ENCODE measurements at places on chromosomes 16 and 17.

GRCh38 chr16:67708368-67708771, 10.7 kb downstream of the GFOD2 start:
- DNase-seq = no peak

- DNase-seq = no peak
These were observed 644 bp downstream of the NFAT5 start for GRCh38 chr16:69566240-69566980.

GRCh38 chr16:57235128-57236021, 9.7 kb upstream of the ARL2BP start:
- DNase-seq = peak; percentile 58

DNA sequence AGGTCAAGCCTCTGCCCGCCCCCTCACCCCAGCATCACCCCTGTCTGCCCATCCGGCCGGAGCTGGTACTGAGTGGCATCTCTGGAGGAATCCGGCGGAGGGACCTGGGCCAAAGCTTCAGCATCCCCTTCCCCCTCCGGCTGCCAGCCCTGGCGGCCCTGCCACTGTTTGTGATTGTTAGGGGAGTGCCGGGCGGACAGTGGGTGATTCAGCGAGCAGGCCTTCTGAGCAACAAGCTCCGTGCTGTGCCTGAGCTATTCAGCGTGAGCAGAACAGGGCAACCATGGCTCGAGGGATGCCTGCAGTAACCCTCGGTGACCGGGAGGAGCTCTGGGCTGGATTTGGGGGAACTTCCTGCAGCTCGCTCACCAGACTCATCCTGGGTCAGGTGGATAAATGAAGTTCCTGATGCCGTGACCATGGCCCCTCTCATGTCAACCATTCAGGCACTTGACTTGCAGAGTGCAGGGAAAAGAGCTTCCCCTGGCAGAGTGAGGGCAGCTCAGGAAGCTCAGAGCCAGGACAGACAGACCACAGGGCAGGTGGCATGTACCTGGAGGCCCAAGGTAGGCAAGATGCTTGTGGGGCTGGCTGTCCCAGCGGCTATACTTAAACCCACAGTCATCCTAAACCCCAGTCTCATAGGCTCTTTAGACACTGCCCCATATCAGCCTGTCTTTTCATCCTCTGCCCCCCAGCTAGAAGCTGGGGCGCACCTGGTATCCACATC, 24.3 kb upstream of the MLKL start:
- no peak for DNase-seq

DNA sequence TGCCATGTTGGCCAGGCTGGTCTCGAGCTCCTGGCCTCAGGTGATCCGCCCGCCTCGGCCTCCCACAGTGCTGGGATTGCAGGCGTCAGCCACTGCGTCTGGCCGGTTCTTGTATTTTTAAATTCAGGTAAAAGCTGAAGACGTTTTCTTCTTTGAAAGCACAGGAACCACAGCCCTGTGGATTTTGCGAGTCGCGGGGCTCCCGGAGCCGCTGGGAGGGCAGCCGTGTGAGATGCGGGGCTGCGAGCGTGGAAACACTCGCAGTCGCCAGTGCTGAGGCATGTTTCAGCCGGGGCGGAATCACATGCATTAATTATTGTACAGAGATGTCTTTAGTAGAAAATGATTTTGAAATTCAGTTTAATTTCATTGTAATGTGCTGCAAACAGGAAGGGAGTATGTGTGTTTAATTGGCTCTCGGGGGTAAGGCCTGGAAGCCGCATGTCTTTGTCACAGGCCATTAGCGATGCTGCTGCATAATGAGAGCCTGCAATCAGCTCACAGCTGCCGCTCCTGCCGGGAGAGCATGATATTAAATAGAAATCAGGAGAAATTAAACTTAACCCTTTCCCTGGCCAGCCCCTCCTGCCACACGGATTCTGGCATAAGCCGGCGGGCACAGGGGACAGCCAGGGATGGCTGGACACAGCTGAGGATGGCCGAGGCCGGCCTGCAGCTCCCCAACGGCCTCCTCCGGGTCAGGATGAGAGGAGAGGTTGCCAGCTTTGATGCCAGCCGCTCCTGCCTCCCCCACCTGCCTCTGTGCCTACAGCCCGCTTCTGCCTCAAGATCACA, 35.4 kb upstream of the CDH15 start:
- DNase-seq = no peak

DNA sequence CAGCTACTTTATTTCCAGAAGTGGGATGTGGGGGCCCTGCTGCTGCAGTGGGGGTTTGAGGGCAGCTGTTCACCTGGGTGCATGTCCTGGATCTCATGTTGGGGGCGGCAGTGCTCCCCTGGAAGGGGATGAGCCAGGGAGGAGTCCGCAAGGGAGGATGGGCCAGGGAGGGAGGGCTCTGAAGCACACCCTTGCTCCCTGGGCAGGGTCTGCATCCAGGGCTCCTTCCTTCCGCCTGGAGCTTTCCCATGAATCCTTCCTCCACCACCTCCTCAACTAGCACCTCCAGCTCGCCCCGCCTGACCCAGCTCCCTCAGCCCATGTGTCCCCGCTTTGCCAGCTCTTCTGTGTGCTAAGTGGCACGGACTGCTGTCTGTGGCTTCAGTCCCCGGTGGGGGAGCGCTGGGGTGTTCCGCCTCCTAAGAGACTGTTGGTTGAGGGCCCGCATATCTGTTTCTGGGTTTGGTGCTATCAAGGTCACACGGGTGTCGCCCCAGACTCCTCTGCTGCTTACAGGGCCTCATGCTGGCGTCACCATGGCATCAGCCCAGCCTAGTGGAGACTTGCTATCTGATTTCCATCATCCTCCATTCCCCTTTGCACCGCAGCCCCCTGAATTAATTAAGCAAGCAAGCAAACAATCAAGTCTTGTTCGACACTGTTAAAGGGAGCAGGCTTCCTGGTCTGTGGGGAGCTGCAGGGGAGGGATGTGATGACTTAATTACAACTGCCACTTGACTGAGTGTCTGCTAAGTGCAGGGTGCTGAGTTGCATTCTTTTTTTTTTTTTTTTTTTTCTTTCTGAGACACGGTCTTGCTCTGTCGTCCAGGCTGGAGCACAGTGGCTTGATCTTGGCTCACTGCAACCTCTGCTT, 71.8 kb downstream of the PRKCA start:
- peak; percentile 28 for DNase-seq

GRCh38 chr16:23016368-23016767, 132.9 kb downstream of the USP31 start:
- DNase-seq = peak; percentile 21

GRCh38 chr16:52617591-52617990, 70.6 kb upstream of the TOX3 start:
- no peak for DNase-seq

DNA sequence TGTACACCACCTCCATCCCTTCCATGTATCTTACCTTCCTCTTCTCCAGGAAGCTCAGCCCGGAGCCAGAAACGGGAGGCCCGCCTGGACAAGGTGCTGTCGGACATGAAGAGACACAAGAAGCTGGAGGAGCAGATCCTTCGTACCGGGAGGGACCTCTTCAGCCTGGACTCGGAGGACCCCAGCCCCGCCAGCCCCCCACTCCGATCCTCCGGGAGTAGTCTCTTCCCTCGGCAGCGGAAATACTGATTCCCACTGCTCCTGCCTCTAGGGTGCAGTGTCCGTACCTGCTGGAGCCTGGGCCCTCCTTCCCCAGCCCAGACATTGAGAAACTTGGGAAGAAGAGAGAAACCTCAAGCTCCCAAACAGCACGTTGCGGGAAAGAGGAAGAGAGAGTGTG, 756 bp upstream of the MVP start:
- DNase-seq = no peak

DNA sequence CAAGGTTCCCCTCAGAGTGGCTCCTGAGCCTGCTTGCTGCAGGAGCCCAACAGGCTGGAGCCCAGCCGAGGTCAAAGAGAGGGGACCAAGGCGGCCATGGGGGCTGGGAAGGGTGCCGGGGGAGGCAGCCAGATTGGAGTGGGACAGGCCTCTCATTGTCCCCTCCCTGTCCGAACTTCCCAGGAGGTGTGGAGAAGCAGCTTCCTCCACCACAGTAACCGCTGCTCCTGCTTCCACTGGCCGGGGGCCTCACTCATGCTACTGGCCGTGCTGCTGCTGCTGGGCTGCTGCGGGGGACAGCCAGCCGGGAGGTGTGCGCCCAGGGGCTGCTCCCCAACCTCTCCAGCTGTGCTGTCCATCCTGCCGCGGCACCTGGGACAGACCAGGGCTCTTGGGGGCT, 29.3 kb downstream of the TMEM94 start:
- no peak for DNase-seq

DNA sequence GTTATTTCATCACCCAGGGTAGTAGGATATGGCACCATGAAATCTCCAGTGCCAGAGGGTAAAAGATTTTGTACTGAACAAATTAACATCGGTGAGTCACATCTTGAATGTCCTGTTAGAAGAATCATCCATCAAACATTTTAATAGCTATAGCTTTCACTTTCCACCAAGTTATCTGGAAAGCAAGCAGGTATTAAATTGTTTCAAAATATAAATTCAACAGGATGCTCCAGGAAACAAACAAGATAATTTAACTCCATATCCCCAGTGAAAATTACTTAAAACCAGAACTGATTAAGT, 2.4 kb downstream of the VEZF1 start:
- DNase-seq = no peak

DNA sequence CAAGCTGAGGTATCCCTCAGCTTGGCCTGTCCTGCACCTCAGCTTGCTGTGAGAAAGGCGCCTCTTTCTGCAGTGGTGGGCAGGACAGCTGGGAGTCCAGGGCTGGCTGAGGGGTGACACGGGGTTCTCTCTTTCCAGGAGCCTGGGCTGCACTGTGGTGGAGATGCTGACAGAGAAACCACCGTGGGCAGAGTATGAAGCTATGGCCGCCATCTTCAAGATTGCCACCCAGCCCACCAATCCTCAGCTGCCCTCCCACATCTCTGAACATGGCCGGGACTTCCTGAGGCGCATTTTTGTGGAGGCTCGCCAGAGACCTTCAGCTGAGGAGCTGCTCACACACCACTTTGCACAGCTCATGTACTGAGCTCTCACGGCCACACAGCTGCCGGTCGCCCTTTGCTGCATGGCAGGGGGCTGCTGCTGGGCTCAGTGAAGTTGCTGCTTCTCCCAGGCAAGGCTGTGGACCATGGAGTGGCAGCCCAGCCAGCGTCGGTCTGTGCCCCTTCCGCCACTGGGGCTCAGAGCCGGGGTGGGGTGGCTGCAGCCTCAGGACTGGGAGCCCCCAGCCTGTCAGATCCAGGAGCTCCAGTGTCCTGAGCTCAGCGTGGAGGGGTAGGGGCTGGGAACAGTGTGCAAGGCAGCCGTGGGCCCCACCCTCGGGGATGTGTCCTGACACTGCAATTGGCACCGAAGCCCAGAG, 6.4 kb downstream of the LIMD2 start:
- no peak for DNase-seq

DNA sequence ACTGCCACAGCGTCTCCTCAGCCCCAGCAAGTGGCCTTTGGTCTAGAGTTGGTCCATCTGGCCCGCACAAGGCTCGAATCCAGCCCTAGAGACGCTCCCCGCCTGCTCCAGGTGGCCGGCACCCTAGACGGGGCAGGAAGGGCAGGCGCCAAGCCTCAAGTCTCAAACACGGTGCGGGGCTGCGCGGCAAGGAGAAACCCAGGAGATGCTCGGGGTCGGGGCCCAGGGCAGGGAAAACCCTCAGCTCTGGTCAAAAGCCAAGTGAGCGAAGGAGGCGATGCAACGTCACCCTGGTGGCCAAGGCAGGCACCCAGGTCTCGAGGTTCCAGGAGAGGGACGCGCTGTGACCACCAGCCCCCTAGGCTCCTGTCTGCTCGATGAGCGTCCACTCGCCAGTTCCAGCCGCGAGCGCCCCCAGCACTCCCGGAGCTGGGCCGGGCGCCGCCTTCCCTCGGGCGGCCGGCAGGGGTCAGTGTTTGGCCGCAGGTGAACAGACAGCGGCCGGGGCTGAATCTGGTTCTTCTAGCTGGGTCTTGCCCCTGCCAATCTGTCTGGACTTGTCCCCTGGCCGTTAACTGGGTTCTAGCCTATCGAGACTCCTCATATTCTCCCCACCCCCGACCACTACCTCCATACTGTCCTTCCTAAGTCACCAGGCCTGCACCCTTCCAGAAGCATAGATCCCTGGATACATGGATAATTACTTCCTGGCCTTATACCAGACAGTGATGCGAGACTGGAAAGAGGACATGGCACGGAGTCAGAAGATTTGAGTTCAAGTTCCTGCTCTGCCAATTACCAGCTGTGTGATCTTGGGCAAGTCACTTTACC, 44.0 kb downstream of the PRAC1 start:
- DNase-seq = peak; percentile 5

- DNase-seq = no peak
These were observed 9.3 kb downstream of the ENDOV start for GRCh38 chr17:80424261-80424660.

DNA sequence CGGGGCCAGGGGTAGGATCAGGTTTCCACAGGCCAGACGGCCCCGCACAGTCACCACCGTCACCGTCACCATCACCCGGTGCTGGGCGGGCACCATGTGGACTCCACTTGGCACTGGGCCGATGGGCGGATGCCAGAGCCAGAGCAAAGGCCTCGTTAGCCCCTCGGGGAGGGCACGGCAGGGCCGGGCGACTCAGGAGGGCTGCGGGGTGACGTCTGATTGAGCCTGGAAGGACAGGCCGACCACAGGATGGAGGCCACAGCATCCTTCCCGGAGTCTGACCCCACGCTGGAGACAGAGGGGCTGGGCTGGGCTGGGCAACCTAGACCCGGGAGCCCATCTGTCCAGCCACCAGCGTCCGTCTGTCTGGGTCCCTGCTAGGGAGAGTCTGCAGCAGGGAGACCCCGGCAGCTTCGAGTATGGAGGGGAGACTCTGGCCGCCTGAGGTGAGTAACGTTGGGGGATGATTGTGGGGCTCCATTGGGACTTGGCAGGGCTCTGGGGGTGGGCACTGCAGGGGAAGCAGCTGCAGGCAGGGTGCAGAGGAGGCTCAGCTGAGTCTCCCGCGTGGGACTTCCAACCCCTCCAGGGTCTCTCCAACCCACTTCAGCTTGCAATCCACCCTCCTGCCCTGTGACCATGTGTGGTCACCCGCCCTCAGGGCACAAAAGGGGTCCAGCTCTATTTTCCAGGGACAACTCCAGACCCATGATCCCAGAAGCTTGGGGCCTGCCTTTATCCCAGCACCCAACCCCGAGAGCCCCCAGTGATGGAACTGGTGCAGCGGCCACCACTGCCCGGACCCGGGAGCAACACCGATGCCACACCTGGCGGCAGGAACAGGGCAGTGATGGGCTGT, 22.6 kb downstream of the SLC25A10 start:
- DNase-seq = no peak

- peak; percentile 83 for DNase-seq
These were observed 14.4 kb upstream of the CBX8 start for GRCh38 chr17:79811011-79811867.

- no peak for DNase-seq
These were observed 190.8 kb upstream of the NLRP1 start for GRCh38 chr17:5775098-5775497.

DNA sequence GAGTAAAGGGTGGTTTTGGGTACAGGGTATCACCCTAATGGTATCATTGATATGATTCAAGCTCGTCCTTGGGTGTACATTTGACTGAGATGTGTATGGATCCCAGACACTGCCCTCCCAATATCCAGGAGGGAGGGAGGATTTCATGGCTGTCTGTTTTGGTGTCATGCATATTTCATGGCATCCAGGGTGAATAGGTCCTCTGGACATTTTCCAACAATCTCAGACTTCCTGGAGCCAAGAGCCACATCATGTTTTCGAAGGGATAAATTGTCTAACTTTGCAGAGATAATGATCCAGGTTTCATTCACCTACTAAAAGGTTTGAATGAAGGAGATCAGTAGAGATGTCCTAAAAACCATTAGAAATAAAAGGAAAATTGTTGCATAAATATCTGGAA, 431.9 kb downstream of the SHISA9 start:
- peak; percentile 32 for DNase-seq
